ENCODE measurements at places on chromosomes 4 and X.

- DNase-seq: peak; percentile 2
Measured at GRCh38 chrX:24732766-24733500, 39.2 kb downstream of the POLA1 start.

GRCh38 chrX:49129427-49129826 lies 5.9 kb upstream of the GPKOW start:
- DNase-seq: no peak

GRCh38 chrX:134692990-134693389 lies 34.7 kb upstream of the PLAC1 start:
- no peak for DNase-seq

DNA sequence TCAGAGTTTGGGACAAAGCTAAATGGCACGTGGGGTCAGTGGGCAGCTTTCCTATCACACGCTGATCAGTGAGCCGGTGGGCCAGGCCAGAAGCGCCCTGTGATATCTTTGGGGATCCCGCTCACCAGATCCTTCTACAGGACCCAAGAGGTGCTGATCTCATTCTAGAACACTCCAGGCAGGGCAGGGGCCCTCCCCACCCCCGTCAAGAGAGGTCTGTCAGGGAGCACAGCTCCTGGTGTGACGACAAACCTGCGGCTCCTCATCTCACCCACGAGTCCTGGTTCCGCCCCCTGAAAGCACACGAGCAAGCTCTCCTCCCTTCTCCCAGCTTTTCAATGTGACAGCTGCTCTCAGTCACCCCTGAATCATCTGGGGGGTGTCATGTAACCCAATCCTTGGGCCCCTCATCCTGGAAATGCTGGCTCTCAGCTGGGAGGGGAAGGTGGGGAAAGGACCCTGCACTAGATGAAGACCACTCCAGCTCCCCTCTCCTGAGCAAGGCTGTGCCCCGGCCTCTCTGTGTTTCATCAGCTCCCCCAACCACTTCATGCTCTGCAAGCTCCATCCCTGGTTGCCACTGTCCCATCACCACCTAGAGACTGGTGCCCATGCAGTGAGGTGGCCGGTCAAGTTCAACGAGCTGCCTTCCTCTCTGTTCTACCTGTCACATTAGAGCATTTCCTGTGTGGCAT lies 4.6 kb downstream of the HCFC1 start:
- DNase-seq: no peak

GRCh38 chr4:726838-727237 lies 21.2 kb downstream of the PCGF3 start:
- DNase-seq: no peak

- no peak for DNase-seq
Measured at GRCh38 chr4:90845777-90846176, 718.6 kb downstream of the CCSER1 start.

- no peak for DNase-seq
Measured at GRCh38 chrX:63702556-63702955, 82.5 kb downstream of the ARHGEF9 start.

DNA sequence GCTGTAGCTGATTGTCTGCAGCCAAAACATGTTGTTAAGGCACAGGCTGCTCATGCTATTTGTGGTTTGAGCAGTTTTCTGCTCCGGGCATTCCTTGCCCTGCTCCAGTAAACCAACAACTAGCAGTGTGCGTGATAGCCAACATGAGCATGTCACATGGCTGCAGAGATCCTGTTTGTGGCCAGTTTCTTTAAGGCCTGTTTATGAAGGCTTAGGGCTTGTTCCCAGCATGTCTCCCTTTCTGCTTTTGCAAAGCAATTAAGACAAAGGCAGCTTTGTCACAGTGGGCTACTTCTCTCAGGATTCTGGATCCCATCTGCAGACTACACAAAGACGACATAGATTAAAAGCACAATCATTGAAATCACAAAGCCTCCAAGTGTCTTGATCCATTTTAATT lies 160.5 kb downstream of the ZNF518B start:
- peak; percentile 24 for DNase-seq

DNA sequence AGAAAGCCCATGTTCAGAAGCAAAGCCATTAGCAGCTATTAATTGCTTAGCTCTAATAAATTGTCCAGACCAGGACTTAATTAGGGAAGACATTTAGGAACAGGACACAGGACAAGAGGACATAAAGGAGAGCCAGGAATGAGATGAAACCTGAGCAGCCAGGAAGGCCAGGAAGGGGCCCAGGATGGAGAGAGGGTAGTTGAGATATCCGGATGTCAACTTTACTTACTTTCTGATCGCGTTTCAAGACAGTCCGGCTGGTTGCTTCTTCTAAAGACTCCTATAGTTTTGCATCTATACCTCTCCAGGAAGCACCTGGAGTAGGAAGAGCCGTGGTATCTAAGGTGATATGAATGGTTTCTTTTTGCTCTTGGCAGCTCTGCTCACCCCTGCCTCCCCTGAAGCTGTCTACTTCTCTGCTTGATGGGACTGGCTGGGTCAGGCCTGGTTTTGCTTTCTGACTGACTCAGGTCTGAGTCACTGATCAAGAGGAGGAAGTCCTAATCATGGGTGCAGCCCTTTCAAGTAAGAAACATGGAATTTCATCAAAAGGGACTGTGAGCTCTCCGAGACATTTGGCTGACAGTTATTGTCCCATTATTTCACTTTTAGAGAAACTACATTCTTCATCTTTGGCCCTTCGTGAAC lies 733.3 kb downstream of the RPA4 start:
- DNase-seq: no peak

GRCh38 chr4:83552083-83552482 lies 16.2 kb downstream of the GPAT3 start:
- no peak for DNase-seq

GRCh38 chr4:153987291-153987690 lies 198.4 kb upstream of the SFRP2 start:
- no peak for DNase-seq

GRCh38 chrX:124348885-124349453 lies 2.6 kb downstream of the SH2D1A start:
- no peak for DNase-seq

GRCh38 chrX:9759337-9759736 lies 6.3 kb downstream of the GPR143 start:
- DNase-seq: no peak

- DNase-seq: no peak
Measured at GRCh38 chr4:107629318-107629717, 90.7 kb downstream of the PAPSS1 start.

- no peak for DNase-seq
Measured at GRCh38 chr4:6263526-6264224, 6.0 kb upstream of the WFS1 start.

- DNase-seq: no peak
Measured at GRCh38 chr4:16237715-16238114, 11.4 kb upstream of the TAPT1 start.

GRCh38 chrX:136542281-136542680 lies 10.3 kb downstream of the VGLL1 start:
- no peak for DNase-seq

GRCh38 chr4:101222156-101222845 lies 125.0 kb downstream of the PPP3CA start:
- DNase-seq: no peak

DNA sequence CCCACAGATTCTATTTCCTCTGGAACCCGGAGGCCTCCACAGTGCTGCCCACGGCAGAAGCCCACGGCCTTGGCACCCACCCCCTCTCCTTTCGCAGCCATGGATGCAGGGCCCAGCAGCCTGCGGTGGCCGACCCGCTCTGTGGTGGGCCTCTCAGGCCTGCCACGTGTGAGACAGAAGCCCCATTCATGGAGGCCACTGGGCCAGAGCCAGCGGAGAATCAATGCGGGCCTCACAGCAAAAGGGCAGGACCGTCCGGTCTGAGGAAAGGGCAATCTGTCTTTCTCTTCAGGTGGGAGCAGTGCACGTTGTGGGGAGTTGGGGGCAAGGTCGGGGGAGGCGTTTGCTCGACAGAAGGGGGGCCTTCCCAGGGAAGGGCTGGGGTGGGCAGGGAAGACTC lies 8.4 kb upstream of the HAUS7 start:
- DNase-seq: no peak

DNA sequence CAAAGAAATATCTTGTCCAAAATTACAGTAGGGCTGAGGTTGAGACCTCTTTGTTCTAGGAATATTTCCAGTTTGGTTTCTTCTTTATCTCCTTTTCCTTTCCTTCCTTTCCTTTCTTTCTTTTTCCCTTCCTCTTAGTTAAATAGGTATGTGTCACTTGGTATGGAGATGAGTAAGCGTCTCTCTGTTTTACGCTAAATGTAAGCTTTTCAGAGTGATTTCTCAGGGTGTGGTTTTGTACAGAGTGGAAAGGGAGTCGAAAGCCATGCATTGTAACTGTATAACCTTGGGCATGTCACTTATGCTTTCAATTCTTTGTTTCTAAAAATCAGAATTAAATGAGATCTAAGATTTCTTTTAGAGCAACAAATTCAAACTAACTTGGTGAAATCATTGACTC lies 54.8 kb downstream of the TLL1 start:
- no peak for DNase-seq

GRCh38 chr4:15712214-15712613 lies 9.3 kb downstream of the BST1 start:
- no peak for DNase-seq

- DNase-seq: no peak
Measured at GRCh38 chr4:7705062-7705461, 234.6 kb downstream of the AFAP1 start.

GRCh38 chrX:13763489-13763888 lies 28.9 kb downstream of the OFD1 start:
- DNase-seq: peak; percentile 43

DNA sequence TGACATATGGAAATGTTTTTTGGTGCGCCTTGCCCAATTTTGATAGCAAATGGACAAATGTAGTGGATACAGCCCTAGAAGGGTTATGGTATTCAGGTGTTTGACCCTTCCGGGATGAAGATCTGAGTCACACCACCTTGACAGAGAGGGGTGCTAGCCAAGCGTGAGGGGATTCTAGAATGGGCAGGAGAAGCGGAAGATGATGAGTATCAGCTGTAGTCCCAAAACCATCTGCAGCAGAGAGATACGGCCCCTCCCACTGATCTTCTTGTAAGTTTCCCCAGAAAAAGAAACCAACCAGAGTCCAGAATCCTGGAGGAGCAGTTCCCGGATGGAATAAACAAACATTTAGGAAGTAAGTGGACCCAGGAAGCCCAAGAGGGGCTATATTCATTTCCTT lies 18.1 kb downstream of the DCHS2 start:
- DNase-seq: no peak

- no peak for DNase-seq
Measured at GRCh38 chrX:120125444-120125843, 9.7 kb upstream of the RHOXF1 start.

DNA sequence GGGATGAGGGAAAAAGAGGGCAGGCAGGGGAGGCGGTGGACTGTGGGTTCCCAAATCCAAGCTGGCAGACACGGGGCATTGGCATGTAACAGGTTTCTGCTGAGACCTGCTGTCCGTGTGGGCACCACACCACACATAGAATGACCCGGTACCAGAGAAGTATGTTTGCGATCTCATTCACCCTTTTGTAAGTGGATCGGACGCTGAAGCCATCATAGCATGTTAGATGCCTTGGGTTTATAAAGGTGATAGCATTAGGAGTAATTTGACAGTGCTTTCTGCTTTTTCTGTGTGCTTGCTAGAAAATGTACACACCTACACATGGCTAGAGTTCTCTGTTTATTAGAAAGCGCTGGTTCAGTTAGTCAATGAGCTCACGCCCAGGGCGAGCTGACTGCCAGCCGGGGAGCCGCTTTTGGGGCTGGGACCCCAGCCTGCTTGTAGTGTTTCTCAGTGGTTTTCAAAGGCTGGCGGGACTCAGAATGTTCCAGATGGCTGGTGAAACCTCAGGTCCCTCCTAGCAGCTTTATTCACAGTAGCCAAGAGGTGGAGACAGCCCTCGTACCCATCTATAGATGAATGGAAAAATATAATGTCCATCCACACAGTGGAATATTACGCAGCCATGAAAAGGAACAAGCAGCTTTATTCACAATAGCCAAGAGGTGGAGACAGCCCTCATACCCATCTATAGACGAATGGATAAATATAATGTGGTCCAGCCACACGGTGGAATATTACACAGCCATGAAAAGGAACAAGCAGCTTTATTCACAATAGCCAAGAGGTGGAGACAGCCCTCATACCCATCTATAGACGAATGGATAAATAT lies 579 bp downstream of the IL3RA start:
- DNase-seq: no peak

DNA sequence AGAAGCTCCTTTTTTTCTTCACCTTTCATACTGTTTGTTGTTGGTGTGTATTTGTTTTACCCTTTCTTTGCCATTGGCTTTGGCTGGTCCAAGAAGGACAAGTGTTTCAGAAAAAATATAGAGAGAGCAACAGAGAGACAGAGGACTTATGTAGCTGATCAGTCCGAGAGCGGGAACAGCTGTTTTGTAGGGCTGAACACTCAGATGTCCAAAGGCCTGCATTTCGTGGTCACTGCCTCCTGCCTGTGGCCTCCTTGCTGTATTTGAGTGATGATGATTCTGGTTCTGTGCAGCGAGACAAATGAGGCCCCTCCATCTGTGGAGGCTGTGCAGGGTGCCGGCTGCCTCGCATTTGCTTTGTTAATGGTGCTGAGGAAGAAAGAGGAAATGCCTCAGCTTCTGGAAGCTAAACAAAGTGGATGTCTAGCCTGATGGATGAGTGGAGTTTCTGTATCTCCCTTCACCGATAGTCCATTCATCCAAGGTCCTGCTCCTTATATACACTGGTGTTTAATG lies 19.8 kb upstream of the STOX2 start:
- DNase-seq: peak; percentile 47

GRCh38 chr4:128320656-128321055 lies 33.0 kb upstream of the PGRMC2 start:
- DNase-seq: no peak

DNA sequence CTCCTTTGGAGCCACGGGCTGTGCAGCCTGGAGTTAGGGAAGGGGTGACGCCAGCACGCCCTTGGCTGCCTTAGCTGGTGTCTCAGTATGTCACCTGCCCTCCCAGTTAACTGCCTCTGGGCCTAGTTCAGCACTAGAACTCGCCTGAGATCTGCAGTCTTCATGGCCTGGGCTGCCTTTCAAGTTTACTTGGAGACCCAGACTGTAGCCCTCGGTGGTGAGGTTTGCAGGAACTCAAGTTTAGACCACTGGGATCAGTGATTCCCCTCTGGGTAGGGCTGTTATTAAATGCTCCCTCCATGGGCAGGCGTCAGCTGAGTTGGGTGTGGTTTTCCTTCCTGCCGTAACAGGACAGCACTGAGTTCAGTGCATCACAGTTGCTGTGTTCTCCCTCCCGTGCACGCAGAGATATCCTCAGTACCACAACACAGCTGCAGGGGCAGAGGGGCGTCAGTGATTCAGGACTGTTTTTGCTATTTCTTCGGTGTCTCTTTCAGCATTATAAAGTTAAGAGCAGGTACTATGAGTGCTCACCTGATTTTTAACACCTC lies 30.5 kb downstream of the PLAC8 start:
- DNase-seq: peak; percentile 4

- DNase-seq: no peak
Measured at GRCh38 chrX:153662266-153662665, 11.3 kb downstream of the PNCK start.
